ENCODE measurements at places on chromosomes 4 and X.
A peak's percentile ranks its signal among the peaks of the same experiment; 100 is the strongest.

- no peak for DNase-seq
Measured at GRCh38 chr4:90113881-90114457, 13.2 kb upstream of the CCSER1 start.

GRCh38 chr4:8761167-8761823 lies 110.3 kb downstream of the HMX1 start:
- no peak for DNase-seq

GRCh38 chrX:16882169-16882568 lies 12.0 kb upstream of the RBBP7 start:
- peak; percentile 21 for DNase-seq

DNA sequence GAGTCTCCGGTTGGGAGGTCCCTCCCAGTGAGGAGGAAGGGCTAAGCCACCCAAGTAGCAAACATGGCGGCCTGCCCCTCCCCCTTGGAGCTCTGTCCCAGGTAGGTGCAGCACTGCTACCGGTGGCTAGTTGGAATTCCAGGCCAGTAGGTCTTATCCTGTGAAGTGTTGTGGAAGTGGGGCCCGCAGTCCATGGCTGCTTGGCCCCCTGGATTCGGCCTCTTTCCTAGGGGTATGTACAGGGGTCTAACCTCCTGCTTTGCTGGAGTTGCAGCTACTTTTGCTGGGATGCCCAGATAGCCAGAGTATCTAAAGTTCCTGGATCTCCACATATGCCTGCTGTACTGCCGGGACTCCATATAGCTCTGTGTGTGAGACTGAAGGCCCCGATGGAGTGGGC lies 9.9 kb upstream of the TMSB15C start:
- DNase-seq, result no peak

DNA sequence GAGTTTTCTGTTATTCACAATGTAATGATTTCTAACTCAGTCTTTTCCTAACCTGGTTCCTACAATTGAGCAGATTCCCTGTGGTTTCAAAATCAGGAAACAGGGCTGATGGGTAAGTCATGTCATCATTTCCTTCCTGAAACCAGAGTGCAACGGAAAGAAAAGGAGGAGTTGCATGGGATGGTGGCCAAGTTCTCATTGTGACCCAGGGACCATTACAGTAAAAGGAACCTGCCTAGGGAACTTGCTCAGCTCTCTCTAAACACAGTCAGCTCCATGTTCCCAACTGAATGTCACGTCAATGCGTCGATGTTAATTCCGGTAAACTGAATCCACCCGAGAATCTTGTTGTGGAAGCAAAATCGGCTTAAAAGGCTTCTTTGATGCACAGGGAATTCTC lies 51.2 kb downstream of the LGI2 start:
- no peak for DNase-seq

- DNase-seq, result no peak
Measured at GRCh38 chrX:10033375-10034007, 66.3 kb downstream of the CLDN34 start.

GRCh38 chrX:38080808-38081207 lies 74.5 kb downstream of the SYTL5 start:
- no peak for DNase-seq

- no peak for DNase-seq
Measured at GRCh38 chr4:56245547-56246232, 141.6 kb downstream of the AASDH start.

GRCh38 chr4:118957722-118958445 lies 69.2 kb downstream of the SYNPO2 start:
- DNase-seq, result no peak

GRCh38 chrX:134780908-134781307 lies 122.6 kb upstream of the PLAC1 start:
- no peak for DNase-seq

DNA sequence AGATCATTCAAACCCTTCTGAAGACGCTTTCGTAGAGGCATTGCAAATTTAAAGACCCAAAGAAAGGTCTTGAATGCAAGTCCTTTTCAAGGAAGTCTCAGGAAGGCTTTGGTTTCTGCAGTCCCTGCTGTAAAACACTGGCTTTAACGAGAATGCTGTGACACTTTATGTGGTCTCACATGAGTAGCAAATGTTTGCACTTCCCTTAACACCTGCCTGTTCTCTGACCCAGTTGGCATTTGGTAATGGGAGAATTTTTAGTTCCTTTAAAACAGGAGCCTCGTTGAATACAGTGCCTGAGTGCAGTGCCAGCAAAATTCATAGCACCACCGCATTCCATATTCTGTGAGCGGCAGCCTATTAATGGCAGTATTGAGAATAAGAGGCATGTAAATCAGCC lies 330.5 kb upstream of the PRKX start:
- no peak for DNase-seq

DNA sequence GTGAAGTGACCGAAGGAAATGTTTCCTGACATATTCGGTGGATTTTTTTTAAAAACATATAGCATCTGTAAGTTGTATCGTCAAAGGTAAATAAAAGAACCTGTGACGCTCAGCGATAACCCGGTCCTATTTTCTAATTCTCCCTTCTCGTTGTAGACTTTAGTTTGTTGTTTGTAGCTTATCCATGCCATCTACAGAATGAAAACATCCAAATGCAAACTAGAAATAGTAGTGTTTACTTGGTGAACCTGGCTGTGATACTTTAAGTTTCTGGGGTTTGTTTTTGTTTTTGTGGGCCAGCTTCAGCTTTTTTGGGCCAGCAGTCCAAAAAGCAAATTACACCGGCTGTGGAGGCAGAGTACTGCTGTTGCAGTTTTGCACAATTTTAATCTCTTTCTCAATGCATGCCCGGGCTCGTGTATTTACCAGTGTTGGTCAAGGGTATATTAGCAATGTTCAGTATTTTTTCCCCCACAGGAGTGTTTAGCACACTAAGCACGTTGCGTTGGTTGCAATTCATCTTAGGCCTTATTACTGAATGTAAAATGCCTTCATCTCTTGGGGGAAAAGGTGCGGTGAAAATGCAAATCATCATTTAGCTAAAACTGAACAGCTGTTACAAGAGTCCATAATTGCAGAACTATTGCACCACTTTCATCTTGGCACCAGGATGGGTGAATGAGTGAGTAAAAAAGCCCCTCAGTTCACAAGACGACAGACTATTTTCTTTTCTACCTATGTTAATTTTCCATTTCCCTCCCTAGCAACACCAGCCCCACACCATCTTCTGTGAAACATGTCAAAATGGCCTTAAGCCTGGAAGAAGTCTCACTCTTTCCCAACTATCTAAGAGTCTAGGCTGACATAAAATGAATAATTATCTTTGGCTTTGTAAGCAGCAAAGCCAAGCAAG lies 1.7 kb upstream of the CNOT6L start:
- peak; percentile 26 for DNase-seq

GRCh38 chr4:37533286-37534033 lies 152.7 kb downstream of the RELL1 start:
- no peak for DNase-seq

DNA sequence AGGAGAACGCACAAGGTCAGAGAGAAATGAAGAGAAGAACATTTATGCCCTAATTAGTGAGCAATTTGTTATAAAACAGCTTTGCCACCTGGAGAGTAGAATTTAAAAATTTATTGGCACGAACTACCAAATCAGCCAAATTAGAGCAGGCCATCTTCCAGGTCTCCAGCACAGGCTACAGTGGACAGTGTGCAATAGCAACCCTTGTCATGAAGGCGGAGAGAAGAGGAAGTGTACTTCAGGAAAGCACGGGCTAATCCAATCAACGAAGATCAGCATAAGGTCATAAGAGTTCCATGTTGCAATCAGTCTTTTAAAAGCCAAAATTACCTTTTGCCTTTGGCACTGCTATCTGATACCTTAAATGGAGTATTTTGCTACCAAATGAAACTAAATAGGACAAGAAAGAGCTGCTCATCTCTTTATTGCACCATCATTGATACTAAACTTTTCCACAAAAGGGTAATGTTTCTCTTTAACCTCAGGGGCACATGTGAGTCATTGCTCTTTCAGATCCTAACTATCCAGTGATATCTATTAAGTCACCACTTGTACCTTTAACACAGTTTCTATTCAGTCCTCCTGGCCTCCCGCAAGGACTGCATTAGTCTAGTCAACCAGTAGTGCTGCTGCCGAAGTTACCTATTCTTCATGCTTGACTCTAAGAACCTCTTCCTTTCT lies 19.9 kb downstream of the ANK2 start:
- no peak for DNase-seq

GRCh38 chr4:108160741-108161352 lies 7.9 kb downstream of the LEF1 start:
- no peak for DNase-seq

GRCh38 chrX:148670277-148670676 lies 169.9 kb downstream of the AFF2 start:
- peak; percentile 13 for DNase-seq

GRCh38 chrX:123835661-123836371 lies 24.0 kb upstream of the XIAP start:
- DNase-seq, result no peak

DNA sequence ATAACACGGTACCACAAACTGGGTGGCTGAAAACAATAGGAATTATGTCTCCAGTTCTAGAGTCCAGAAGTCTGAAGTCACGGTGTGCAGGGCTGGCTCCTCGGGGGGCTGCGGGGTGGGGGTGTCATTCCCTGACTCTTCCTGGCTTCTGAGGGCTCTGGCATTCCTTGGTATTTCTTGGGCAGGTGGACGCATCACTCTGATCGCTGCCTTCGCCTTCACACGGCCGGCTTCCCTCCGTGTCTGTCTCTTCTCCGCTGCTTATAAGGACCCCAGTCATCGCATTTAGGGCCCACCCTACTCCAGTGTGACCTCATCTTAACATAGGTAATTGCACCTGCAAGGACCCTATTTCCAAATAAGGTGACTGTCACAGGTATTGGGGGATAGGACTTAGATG lies 134.6 kb downstream of the CPZ start:
- DNase-seq, result no peak

- DNase-seq, result no peak
Measured at GRCh38 chrX:100208076-100208475, 202.0 kb downstream of the PCDH19 start.

GRCh38 chrX:55709735-55710134 lies 7.8 kb upstream of the RRAGB start:
- DNase-seq, result no peak

DNA sequence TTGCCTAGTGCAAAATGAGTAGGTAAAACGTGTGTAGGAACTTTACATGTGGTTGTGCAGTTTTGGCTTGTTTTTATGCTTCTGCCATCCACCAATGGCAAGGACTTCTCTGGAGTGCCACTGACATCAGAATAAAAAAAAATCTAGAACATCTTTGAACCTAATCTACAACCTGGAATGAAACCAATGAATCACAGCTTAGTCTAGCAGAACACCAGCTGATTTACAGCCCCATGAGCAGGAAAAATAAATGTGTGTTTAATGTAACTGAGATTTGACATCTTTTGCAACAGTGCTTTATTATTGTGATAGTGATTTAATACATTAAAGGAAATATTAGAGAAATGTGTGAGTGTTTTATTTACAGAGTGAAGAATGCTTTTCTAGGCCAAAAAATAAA lies 995.1 kb downstream of the PCDH7 start:
- no peak for DNase-seq

GRCh38 chr4:25401066-25401465 lies 24.0 kb downstream of the ANAPC4 start:
- DNase-seq, result no peak

Data from germinal center (tissue), 1 donor.